Spinal cord (tissue), 10 donors: ENCODE measurements at places on chromosomes 3 and 15. TPM values are rescaled to one million over a fixed set of nuclear protein-coding genes. Genes with fewer than 3 reads are reported as not detected.

The CLDN11 gene
- total RNA-seq: 328 TPM

GRCh38 chr15:94792196-94792595 is 560.8 kb downstream of the MCTP2 start:
- no peak overlapping the region for H3K27ac ChIP-seq
- no peaks in the 10 kb centered on the region for H3K4me1 ChIP-seq
- H3K36me3 ChIP-seq: no peaks in the 10 kb centered on the region
- no peak overlapping the region for H3K4me3 ChIP-seq
- H3K27me3 ChIP-seq: no peaks in the 10 kb centered on the region
- no peak for DNase-seq

The HRG gene
- total RNA-seq: not detected

The BDH1 gene
- 18.7 TPM for total RNA-seq

- H3K4me1 ChIP-seq: peaks cover 35% of the 10 kb centered on the region
- peak; percentile 80 for DNase-seq
- no peak overlapping the region for H3K27ac ChIP-seq
- peak overlapping the region; percentile 39 for H3K4me3 ChIP-seq
These were observed 15.3 kb upstream of the ADIPOQ start for GRCh38 chr3:186826976-186827857.

- no peak for DNase-seq
- no peaks in the 10 kb centered on the region for H3K4me1 ChIP-seq
- peaks cover 2% of the 10 kb centered on the region for H3K36me3 ChIP-seq
These were observed 17.8 kb downstream of the DIPK2A start for GRCh38 chr3:143989461-143989860.

- no peak overlapping the region for H3K4me3 ChIP-seq
- H3K4me1 ChIP-seq: no peaks in the 10 kb centered on the region
- no peak for DNase-seq
- H3K27ac ChIP-seq: no peak overlapping the region
- no peaks in the 10 kb centered on the region for H3K27me3 ChIP-seq
These were observed 33.1 kb downstream of the CP start for GRCh38 chr3:149188494-149188893.

DNA sequence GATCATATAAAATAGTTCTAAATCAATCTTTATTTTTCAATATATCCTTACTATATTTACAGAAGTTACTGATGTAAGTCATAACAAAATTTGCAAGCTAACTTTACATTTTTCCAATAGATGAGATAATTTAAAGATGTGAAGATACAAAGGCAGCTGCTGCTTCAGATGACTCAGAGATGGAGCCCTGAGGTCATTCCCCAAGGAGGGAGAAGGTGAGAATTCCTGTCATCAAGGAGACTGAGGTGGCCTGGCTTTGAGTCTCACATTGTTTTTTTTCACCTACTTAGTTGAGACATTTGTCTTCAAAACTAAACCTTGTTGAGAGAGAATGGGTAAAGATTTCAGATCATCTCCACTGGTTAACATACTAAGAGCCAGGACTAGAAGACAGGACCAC is 3.9 kb upstream of the SAMD7 start:
- H3K4me3 ChIP-seq: no peak overlapping the region
- H3K27me3 ChIP-seq: no peaks in the 10 kb centered on the region
- H3K27ac ChIP-seq: no peak overlapping the region
- H3K4me1 ChIP-seq: no peaks in the 10 kb centered on the region

DNA sequence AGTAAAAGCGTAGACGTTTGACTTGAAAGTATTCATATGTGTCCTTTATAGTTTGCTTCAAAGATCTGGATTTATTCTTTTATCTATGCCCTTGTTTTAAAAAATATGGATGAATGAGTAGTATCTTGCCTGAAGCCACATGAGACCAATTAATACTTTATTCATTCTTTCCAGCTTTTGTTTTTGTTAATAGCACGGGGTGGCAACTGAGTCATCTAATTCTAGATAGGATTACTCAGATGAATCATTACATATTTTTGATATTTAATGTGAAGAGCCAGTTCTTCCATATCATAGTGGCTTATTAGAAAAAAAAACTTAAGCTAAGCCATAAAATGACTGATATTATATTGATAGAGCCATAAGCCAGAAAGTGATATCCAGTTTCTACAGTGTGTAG is 121.9 kb downstream of the BBX start:
- DNase-seq: no peak
- no peak overlapping the region for H3K4me3 ChIP-seq
- H3K27me3 ChIP-seq: no peaks in the 10 kb centered on the region
- no peak overlapping the region for H3K27ac ChIP-seq
